Stimulated activated CD4-positive, alpha-beta T cell treated with anti-CD3 and anti-CD28 coated beads, Interleukin-1b, Interleukin-23, amount 100 ng/mL, for 48 hours (primary cell): ENCODE measurements at places on chromosomes 2 and 18.
A peak's percentile ranks its signal among the peaks of the same experiment; 100 is the strongest.

DNA sequence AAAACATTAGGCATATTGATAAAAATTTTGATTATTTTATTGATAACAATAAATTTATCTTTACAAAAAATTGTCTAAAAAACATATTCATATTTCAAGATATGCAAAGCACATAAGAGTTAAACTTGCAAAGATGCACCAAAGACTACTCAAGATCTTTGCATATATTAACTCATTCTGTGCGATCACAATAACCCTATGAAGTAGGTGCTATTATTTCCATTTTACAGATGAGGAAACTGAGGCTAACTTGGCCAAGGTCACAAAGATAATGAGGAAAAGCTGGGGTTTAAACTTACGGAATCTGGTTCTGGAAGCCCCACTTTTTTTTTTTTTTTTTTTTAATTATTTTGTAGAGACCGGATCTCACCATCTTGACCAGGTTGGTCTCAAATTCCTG lies 94.4 kb upstream of the SERTAD2 start:
- DNase-seq: no peak

DNA sequence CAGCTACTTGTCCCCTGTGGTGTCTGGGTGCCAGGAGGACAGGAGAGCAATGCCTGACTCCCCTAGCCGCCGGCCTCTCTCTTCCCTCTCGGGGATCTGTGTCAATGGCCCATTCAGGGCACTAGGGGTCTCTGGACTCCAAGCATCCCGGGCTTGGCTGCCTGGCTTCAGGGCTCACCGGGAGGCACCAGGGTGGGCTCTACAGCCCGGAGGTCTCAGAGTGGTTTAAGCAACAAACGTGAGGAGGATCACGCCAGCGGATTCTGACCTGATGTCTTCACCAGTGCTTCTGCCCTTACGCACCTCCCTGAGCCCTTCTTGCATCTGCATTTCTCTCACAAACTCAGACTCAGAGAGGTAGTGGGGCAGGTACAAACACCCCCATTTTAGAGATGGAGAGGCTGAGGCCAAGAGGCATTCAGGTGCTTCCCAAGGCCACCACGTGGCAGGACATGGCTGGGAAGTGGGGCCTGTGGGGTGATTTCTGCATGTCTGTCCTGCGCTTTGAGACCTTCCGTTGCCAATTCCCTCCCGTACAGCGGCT lies 243.0 kb downstream of the CELF4 start:
- DNase-seq: no peak

DNA sequence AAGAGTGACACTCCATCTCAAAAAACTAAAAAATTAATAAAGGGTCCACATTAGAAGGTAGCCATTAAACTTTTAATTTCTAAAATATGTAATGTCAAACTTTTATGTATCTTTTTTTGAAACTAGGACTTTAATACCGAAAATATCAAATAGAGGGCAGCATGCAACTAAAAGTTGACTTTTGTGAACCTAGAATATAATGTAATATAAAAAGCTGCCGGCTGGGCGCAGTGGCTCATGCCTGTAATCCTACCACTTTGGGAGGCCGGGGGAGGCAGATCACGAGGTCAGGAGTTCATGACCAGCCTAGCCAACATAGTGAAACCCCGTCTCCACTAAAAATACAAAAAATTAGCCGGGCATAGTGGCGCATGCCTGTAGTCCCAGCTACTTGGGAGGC lies 62.8 kb downstream of the INO80D start:
- no peak for DNase-seq

DNA sequence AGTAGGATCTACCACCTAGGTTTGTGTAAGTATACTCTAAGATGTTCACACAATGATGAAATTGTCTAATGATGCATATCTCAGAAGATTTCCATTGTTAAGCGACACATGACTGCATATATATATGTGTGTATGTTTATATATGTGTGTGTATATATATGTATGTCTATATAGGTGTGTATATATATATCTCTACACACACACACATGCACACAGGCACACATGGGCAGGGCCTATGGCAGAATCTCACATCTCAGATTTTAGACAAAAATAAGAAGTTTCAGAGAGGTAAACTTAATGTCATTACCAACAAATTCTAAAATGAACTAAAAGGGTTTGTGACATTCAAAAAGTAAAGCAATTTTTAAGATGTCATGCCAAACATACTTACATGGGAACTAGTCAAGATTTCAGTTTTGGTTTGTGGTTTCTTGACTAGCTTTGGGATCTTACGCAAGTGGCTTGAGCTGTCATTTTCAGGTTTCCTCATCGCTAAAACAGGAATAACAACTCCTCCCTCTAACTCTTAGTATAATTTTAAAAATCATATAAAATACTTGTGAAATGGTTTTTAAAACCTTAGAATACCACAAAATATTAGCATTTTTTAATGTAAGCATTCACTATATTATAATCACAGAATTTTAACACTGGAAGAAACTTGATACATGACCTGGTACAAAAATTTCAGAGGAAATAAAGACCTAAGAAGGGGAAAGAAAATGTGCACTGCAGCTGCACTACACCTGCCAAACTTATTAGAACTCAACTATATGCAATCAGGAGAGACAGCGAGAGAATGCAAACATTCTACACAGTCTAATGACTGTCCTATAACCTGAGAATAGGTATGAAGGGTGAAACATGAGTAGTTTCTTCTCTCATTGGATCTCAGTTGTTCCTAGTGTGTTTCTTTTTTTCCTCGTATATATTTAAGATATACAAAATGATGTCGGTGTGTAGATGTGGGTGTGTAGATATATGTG lies 75.7 kb downstream of the TTC21B start:
- no peak for DNase-seq

- peak; percentile 12 for DNase-seq
Measured at GRCh38 chr2:201532686-201533304, 81.3 kb downstream of the STRADB start.

DNA sequence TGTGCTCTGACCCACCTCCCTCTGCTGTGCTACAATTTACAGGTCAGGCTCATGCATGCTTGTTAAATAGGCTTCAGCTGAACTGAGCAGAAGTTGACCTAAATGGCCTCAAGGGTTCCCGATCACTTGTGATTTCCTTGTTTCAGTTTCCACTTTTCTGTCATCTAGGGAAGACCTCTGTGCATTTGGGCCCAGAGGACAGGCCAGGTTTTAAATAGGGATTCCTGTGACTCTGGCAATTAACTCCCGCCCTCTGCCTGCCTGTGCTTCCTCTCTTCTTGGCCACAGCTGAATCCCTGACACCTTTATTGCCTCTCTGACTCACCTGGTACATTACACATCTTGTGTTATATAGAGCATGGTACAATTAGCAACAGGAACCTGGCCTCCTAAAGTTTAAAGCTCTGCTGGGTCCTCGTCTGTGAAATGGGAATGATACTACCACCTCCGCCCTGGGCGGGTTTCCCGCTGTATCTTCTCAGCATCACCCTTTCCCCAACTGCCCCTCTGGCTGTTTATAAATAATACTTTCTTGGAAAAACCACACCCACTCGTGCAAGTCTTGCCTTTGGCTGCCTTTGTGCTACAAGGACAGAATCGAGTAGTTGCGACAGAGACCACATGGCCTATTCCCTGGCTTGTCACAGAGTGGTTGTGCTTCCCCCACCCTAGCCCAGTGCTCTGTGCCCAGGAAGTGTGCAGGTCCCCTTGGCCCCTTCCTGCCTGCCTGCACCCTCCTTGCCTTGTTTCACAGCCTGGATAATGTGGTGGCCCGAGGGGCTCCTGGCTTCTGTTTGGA lies 7.9 kb downstream of the CABLES1 start:
- no peak for DNase-seq

GRCh38 chr2:134254824-134255223 lies 952 bp downstream of the MGAT5 start:
- DNase-seq: no peak

- DNase-seq: no peak
Measured at GRCh38 chr2:108169982-108170625, 69.7 kb upstream of the SULT1C3 start.

DNA sequence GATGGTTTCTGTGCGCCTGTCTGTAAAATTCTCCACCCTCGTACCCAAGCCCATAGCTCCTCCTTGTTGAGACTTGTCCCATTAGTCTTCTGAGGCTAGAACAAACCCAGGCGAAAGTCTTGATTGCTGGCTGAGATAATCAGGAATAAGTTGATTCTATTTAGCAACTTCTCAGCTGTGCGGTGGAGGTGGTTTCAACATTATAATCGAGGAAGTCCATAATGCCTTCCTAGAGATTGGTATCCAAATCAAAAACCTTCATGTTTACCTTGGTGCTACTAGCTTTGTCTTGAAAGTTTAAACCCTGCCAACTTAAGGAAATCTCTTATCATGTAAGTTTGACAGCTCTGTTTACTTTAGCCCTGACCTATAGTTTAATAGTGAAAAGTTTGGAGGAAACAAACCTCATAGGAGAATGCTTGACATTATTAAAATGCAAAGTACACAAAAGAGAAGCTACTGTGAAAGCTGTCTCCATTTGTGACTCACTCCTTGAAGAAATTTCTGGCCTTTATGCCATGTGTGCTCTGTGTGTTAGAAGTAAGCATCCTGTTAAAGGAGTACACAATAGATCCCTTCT lies 36.6 kb upstream of the DSC1 start:
- no peak for DNase-seq

- DNase-seq: no peak
Measured at GRCh38 chr2:227029426-227030105, 134.4 kb downstream of the COL4A4 start.

DNA sequence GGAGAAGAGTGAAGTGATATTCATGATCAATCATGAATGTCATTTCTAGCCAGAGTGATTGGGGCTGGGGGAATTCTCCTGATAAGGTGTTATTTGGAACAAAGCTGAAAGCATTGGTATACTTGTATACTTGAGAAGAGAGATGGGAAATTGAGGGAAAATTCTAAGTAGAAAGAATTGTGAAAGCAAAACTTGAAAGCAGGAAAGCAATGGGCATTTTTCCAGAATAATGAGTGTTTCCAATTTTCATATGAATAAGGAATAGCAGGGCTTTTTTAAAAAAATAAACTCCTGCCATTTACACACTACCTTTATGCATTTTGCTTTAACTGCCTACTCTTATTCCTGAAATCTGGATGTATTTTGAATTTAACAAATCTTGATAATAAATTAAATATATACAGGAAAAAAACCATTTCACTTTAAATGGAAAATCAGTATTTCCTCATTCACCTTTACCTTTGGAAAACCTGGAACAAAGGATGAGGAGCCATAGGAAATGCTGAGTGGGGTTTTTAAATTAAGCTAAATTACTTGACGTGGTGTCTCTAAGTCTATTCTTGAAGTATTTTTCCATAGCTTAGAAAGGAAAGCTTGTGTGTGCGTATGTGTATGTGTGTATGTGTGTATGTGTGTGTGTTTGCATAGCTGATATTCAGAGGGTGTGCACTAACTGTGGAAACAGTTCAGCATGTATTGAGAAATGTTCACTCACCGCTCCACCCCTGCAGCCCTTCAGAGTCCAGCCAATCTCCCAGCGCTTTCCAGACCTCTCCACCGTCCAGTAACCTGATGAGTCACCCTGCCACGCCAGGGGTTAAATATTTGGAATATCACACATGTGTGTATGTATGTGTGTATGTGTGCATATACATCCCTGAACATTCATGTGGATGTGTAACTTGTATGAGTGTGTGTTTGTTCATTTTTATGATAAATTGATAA lies 427.3 kb downstream of the THSD7B start:
- no peak for DNase-seq

DNA sequence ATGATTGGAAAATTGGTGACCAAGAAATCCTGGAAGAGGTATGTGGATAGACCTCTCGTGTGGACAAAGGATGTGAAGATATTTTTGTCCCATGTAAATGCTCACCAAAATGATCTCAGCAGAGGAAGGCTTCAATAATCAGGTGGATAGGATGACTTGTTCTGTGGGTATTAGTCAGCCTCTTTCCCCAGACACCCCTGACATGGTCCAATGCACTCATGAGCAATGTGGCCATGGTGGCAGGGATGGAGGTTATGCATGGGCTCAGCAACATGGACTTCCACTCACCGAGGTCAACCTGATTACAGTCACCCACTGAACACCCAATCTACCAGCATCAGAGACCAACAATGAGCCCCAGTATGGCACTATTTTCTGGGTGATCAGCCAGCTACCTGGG lies 20.2 kb downstream of the CHRNA1 start:
- DNase-seq: no peak
